ENCODE measurements at places on chromosomes 2 and 18.

DNA sequence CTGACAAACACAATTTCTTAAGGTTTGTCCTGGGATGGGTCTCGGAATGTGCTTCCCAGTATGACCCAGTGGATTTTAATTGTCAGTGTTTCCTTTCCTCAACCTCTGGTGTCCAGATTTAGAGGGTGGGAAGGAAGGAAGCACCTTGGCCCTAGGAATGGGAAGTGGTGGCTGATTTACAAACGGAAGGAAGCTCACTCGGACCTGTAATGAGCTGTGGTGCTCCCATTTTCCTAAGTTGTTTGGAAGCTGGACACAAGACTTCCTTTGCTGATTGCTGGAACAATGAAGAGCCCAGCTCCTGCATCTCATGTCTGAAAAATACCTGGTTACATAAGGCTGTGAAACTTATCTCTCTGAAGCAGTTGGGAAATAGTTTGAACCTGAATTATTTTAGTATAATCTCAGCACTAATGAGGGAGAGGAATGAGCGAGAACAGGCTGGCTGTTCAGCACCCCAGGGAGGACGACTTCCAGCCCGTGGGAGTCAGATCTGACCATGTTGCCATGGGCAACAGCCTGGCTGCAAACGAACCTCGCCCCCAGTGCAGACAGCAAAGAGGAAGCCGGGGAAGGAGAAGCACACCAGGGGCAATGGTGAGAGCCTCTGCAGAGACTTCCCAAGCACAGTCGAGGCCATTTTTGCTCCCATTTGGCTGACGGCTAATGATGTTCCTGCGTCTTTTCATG, 74.4 kb upstream of the ASB18 start:
- no peak for DNase-seq

DNA sequence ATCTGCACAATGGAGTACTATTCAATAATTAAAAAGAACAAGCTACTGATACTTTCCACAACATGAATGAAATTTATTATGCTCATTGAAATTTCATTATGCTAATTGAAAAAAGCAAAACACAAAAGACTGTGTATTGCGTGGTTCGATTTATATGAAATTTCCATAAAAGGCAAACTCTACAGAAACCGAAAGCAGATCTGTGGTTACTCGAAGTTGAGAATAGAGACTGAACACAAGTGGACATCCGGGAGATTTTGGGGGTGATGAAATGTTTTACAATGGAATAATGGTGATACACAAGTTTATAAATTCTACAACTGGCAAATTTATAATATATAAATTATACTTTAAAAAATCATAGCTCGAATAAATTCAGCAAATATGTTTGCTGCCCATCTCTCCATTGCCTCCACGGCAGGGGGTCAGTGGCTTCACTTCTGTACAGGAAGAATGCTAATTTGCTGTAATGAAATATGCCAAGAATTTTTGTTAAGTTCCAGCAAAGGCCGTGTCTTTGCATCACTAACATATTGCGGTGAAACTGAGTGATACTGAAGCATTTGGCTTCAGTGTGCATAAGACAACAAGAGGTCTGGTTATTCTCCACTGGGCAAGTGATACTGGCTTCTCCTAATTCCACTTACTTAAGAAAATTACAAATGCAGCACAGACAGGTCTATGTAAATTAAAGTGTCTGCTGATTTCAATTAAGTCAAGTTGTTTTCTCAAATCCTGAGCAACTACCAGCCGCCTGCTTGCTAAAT, 96.7 kb downstream of the TMEM163 start:
- DNase-seq, result no peak

DNA sequence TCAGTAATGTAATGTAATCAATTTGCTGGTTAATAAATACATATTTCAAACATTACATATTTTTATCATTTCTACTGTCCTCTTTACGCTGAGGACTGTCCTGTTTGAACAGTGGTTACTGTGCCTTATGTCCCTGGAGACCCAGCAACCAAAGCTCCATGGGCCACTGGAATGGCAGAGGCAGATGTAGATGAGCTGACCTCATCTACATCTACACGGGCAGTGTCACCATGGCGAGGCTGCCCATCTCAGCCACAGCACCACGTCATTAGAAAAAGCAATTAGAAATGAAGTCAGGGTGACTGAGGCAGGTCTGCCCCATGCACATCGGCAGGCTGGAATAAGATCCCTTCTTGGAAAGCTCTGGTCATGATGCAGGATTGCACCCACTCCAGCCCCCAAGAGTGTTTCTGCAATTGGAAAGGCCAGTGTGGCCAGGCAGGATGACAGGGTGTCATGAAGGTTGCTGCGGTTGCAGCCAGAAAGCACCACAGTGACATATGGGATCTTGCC, 237.5 kb downstream of the NDUFA10 start:
- DNase-seq, result no peak

DNA sequence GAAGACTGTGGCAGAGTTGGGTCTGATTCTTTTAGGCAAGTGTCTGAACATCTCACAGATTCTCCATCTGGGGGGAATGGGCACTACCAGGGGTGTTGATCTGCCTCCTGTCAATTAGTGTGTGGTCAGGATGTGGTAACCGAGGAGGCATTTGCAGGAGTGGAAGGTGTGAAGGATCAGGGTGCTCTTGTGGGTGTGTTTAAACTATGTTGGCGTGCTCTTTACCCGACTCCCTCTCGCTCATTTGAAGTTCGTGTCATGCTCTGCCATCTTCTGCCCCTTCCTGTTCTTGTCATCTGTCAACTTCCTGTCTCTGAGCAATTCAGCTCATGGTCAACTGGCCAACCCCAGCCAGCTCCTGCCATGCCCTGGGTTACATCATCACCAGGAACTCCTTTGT, 107.9 kb downstream of the RTN4 start:
- DNase-seq, result no peak

- DNase-seq, result no peak
These were observed 1403.3 kb upstream of the DDX18 start for GRCh38 chr2:116411211-116411610.

GRCh38 chr2:144354953-144355352, 165.0 kb downstream of the ZEB2 start:
- DNase-seq, result no peak

GRCh38 chr2:192060161-192060560, 134.6 kb downstream of the TMEFF2 start:
- DNase-seq, result no peak

GRCh38 chr2:121427187-121427689, 103.4 kb upstream of the RNU4ATAC start:
- no peak for DNase-seq

GRCh38 chr2:22055784-22056620, 932.2 kb downstream of the TDRD15 start:
- no peak for DNase-seq

DNA sequence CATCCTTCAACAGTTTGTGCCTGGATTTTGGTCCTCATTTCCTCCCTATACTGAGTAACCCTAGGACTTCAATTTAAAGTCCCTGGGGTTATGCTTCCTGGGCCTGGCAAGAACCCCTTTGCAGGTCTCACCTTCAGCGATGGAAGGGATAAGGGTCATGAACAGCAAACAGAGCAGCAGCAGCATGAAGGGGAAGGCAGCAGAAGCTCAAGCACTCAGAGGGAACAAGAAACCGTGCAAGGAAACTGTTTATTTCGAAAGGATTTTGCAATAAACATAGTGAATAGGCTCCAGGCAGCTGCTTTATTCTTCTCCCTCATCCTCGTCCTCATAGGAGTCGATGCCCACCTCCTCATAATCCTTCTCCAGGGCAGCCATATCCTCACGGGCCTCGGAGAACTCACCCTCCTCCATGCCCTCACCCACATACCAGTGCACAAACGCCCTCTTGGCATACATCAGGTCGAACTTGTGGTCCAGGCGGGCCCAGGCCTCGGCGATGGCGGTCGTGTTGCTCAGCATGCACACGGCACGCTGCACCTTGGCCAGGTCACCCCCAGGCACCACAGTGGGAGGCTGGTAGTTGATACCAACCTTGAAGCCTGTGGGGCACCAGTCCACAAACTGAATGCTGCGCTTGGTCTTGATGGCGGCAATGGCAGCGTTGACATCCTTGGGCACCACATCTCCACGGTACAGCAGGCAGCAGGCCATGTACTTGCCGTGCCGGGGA, 2.8 kb upstream of the TUBA4B start:
- no peak for DNase-seq

DNA sequence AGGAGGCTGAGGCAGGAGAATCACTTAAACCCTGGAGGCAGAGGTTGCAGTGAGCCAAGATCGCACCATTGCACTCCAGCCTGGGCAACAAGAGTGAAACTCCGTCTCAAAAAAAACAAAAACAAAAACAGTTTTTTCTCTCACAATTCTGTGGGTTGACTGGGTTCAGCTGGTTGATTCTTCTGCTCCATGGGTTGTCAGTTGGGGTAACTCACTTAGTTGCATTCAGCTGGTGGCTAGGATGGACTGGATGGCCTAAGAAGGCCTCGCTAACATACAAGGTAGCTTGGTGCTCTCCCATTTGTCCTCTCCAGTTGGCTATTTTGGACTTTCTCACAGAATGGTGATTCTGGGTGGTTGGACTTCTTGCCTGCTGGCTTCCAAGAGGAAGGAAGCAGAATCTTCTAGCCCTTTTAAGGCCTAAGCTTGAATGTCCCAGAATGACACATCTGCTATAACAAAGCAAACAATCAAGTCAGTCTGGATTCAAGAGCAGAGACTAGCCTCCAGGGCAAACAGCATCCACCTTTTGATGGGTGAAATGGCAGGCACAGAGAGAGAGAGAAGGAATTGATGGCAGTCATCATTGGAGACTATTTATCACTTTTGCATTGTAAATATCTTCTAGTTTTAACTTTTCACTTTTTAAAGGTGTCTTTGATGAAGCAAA, 17.9 kb downstream of the LAMA3 start:
- no peak for DNase-seq

GRCh38 chr2:41923156-41923786, 124.5 kb upstream of the PKDCC start:
- DNase-seq, result no peak

DNA sequence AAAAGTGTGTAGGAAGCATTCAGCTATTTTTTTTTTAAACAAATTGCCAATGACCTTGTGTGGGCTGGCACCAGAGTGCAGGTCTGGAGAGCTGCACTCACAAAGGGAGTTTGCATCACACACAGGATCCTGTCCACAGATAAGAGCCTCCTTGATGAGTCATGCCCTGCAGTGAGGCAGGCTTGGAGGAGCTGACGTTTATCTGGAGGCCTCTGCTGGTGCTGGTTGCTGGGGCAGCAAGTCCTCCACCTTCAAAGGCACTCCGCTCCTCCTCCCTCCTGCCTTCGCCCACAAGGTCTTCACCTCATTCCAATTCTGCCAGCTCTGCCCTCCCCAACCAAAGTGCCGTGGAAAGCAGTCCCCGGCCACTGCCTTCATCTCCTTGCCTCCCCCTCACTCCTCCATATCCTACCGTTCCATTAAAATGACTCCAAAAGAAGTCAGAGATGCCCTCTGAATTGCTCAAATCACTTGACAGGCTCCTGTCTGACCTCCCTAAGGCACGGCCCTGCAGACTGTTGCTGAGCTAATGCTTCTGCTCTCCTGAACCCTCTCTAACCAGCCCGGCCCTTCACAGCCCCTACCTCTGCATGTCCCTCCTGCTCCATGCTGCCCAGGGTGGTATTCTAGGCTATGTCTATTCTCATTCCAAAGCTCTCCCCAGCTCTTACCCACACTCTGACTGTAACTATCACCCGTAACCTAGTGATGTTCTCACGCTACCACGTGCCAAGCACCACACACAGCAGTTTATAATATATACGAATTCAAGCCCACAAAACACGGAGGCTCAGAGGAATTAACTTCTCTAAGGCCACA, 30.9 kb downstream of the LONRF2 start:
- DNase-seq, result no peak

DNA sequence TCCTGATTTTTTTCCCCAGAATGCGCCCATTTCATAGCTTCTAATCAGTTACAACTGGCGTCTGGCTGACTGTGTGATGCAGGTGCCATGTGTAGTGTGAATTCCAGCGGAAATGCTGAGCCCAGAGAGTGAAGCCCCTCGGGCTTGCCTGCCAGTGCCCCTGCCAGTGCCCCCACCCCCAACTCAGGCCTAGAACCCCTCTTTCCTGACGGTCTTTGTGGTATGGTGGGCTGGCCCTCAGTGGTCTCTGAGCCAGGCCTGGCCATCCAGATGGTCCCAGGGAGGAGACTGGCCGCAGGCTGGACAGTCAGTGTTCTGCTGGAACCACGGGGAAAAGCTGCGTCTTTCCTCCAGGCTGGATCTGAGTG, 3.1 kb downstream of the RAMP1 start:
- no peak for DNase-seq

DNA sequence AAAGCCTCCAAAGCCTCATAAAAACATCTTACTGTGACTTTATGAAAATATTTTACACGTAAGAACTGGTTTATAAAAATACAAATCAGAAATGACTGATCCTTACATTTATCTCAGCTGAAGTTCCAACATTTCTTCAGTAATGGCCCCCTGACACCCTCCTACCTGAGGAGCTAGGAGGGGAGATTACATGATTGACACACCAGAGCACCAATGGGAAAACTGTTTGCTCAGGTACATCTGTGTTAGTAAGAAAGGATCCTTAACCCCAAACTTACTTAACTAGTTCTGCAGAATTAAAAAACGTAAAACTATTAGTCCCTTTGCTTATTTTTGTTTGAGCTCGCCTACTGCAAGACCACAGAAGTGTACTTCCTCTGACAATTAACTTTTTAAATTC, 27.0 kb downstream of the ENOSF1 start:
- no peak for DNase-seq

GRCh38 chr18:60812921-60813320, 440.3 kb upstream of the MC4R start:
- no peak for DNase-seq

- DNase-seq, result no peak
These were observed 38.8 kb downstream of the ITGB1BP1 start for GRCh38 chr2:9384521-9384920.

- no peak for DNase-seq
These were observed 1212.4 kb downstream of the LRP1B start for GRCh38 chr2:140918426-140918825.

- no peak for DNase-seq
These were observed 239.0 kb upstream of the RAB6C start for GRCh38 chr2:129740504-129740903.

Measured in cortex of kidney (tissue), 1 donor.